ENCODE measurements at places on chromosomes 6 and 20.

GRCh38 chr20:40978761-40979160 lies 49.9 kb upstream of the TOP1 start:
- DNase-seq: no peak

GRCh38 chr6:69311888-69312287 lies 484.9 kb downstream of the LMBRD1 start:
- no peak for DNase-seq

DNA sequence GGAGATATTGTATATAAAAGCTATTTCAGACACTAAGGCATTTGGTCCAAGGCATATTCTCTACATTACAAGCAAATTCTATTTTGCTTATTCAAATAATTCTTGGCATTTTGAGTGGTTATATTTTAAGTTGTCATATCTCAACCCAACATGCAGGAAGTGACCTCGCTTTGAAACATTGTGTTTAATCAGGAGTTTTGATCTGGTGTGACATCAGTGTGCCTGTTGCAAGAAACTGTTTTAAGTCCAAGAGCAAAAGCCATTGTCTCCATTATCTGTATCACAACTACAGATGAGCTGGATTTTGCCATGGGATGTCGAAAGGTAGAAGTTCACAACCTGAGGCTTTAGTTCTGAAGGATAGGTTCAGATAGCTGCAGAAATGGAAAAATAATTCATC lies 509.9 kb upstream of the ID4 start:
- DNase-seq: no peak

DNA sequence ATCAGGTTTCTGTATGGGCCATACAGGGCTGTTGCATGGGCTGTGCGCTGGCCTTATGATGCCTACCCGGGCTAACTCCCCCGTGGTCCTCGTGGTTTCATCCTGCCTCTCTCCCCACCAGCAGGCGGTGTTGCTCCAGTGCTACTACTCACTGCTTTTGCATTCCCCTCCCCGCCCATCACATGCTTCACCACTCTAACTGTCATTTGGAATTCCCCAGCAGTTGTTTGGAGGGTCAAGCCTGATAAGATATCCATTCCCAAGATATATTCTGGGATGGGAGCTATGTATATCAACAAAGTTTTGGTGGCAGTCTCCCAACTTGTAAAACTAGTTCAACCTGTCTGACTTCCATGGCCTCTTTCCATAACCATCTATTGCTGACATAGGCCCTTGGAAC lies 233.2 kb upstream of the SOX4 start:
- DNase-seq: no peak

GRCh38 chr20:10636326-10636818 lies 37.4 kb downstream of the JAG1 start:
- no peak for DNase-seq

DNA sequence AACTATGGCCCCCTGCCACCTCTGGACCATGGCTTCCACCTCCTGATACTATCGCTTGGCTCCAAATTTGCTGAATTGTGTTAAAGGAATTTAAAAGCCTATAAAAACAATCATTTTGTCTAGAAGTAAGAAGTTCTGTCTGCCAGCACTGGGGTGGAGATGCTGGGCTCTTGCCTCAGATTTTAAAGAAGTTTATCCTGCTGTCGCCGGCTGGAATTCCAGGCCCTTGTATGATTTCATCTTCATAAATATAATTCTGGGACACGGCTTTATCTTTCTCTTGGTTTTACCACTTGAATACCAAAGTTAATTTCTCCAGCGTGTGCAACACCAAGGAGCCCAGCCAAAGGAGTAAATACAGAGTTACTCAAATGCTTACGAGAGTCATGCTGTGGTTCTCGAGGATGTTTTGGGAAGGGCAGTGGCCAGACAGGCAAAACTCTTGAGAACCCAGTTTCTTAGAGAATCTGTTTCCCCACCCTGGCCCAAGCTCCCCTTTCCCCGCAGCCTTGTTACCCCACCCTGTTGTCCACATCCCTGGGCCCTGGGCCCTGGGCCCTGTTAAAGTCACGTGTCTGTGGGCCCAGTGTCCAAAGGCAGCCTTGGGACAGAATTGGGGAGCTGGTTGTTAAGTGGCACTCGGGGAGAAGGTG lies 31.9 kb downstream of the C6orf89 start:
- DNase-seq: no peak

DNA sequence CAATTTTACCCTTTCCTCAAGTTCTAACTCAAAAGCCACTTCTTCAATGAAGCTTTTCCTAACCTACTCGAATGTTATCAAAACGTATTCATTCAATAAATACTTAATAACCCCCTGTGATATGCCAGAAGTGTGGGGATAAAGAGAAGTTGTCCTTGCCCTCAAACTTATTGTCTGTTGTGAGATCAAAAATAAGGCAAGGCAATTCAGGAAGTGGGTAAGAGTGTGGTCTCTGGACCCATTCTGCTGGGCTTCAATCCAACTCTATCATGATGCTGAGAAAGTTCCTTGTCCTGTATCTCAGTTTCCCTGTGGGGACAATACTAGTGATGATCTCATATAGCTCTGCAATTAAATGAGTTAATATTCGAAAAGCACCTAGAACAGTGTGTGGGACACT lies 92.8 kb downstream of the PRDM1 start:
- no peak for DNase-seq

- DNase-seq: no peak
Observed at GRCh38 chr6:53627391-53628218, 38.0 kb downstream of the KLHL31 start.

DNA sequence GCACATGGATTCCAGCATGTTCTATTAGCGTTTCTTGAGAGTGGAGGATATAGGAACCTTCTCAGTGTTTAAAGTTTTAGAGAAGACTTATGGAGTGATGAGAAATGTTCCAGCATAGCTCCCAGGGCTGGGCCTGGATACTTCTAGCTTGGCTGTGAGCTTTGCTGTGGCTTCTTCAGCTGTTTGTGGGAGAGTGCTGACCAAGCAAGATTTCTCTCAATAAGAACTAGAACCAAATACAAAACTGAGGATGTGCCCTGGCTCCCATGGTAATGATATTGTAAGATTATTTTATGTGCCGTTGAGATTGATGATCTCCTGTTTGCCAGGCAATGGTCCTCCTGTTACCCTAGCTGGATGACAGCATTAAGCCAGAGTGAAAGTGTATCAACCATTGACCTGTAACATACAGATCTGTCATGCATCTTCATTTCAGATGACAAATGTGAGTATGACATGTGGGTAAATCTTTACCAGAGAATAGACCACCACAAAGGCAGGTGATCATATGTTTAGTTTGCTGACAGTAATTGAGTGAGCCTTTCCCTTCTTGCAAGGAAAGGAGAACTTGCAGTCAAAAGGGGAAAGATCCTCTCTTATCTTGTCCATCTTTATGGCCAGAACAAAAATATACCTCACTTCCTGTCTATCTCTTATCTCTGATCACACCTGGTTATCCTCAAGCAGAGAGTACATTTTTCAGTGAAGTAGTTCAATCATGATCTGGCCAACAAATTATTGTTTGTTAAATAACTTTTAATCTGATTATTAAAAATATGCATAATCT lies 180.1 kb downstream of the SLC24A3 start:
- DNase-seq: no peak

GRCh38 chr6:167150941-167151549 lies 6.7 kb downstream of the GPR31 start:
- DNase-seq: no peak

GRCh38 chr6:52157301-52157941 lies 28.8 kb upstream of the IL17A start:
- no peak for DNase-seq

- DNase-seq: no peak
Observed at GRCh38 chr20:33640287-33640686, 21.8 kb upstream of the C20orf144 start.

DNA sequence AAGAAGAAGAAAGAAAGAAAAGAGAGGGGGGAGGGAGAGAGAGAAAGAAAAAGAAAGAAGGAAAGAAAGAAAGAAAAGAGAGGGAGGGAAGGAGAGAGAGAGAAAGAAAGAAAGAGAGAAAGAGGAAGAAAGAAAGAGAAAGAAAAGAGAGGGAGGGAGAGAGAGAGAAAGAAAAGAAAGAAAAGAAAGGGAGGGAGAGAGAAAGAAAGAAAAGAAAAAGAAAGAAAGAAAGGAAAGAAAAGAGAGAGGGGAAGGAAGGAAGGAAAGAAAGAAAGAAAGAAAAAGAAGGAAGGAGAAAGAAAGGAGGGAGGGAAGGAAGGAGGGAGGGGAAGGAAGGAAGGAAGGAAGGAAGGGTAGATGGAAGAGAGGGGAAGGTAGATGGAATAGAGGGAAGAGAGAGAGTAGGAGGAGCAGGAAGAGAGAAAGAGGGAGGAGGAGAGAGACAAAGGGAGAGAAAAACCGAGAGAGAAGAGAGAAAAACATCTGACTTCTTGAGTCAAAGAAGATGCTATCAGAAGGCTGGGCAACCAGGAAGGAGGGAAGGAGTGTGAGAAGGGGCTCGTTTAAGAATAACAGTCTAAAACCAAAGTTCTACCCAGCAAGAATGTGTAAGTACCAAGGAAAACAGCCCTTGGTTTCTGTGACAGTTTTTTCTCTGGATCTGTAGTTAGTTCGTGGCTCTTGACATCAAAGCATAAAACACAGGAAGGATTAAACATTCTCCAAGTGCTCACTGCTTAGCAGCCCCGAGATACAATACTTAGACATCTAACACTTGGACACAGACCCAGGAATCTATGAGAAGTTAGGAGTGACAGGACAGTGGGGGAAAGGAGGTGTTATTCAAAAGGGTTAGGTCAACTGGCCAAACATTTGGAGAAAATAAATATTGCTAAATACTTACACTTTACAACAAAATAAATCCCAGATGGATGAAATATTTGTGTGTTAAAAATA lies 131.9 kb upstream of the STMND1 start:
- DNase-seq: no peak

DNA sequence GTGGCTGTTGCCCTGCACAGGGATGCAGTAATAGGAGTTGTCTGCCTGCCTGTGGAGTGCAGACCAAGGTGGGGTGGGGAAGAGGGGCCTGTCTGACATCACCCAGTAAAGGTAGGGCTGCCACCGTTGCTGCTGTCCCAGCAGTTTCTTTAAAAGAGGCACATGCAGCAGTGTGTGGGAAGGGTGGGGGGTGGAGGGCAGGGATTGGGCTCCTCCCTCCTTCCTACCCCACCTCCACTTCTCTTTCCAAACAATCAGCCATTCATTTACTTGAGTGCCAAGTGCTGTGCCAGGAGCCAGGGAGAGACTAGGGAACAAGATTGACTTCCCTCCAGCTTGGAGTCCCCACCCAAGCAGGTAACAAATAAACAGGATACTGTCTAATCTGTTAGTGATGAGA lies 66.8 kb upstream of the MYL9 start:
- DNase-seq: no peak

DNA sequence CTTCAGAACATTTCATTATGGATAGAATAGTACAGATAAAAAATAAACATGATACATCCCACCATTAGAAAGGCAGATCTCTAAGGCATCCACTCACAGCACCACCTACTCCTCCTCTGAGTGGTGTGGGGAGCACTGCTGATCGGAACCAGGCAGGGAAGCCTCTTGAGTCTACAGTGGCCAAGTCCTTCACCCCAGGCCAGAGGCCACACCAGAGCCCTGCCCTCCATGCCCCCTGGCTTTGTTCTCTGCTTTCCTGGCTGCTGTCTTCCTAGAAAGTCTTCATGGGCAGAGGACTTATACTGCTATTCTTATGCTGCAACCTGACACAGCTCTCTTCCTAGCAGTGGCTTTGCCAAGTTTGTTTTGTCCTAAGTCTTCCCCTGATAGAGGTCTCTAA lies 201.8 kb upstream of the THBS2 start:
- DNase-seq: no peak

- DNase-seq: no peak
Observed at GRCh38 chr20:50040432-50041245, 57.9 kb downstream of the SNAI1 start.

GRCh38 chr20:38671186-38671585 lies 53.1 kb upstream of the SLC32A1 start:
- no peak for DNase-seq

- DNase-seq: no peak
Observed at GRCh38 chr6:97535800-97536199, 252.8 kb upstream of the MMS22L start.

DNA sequence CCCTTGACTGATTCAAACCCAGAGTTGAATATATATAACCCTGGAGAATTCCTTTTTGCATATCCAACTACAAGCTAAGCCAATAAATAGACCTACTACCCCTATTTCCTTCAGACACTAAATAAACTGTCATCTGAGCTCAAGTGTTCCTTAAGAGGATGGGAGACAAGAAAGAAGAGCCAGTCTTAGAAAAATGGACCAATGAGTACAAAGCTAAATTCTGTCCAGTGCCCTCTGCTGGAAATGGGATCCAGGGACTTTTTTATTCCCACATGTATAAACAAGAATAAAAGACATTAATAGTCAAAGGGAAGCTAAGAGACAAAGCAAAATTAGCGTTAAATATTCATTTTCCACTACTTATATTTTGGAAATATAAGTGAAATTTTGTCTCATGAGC lies 4.8 kb downstream of the PPP1R10 start:
- no peak for DNase-seq
